Frontal cortex (tissue), 4 donors: ENCODE measurements at places on chromosomes 3 and 15.

DNA sequence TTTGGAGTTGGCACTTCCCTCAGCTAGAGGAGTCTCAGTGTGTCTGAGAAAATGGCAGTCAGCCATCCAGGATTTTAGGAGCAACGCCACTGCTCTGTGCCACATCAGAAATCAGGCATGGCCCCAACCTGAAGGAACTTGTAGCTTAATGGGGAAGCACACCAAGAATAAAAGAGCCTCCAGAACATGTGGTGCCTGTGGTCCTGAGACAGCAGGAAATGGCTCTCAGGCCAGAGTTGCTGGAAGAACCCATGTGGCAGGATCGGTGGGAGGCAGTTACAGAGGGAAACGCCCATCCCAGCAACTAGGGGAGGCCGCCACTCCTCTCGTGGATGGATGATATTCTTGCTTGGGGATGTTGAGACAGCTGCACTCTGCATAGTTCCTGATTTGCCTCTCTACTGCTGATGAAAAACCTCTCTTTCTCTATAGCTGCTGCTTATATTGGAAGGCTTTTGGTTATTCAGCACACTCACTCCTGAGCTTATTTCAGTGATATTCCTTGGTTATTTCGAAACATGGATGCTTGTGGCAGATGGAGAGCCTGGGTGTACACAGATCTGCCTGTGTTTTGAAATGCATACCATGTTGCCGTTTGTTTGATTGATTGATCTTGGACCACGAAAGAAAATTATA is 52.4 kb downstream of the KLHL25 start:
- no peak for DNase-seq

DNA sequence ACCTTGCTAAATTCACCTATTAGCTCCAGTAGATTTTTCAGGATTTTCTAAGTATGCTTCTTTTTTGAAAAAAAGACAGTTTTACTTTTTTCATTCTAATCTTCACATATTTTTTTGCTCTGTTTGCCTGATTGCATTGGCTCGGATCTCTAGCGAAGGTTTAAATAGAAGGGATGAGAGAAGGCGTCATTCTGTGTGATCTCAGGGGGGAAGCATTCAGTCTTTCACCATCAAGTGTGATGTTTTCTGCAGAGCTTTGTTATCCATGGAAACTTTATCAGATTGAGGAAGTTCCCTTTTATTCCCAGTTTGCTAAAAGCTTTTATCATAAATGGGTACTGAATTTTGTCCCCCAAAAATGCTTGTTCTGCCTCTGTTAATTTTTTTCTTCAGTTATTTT is 120.3 kb downstream of the LRRK1 start:
- DNase-seq, result no peak

DNA sequence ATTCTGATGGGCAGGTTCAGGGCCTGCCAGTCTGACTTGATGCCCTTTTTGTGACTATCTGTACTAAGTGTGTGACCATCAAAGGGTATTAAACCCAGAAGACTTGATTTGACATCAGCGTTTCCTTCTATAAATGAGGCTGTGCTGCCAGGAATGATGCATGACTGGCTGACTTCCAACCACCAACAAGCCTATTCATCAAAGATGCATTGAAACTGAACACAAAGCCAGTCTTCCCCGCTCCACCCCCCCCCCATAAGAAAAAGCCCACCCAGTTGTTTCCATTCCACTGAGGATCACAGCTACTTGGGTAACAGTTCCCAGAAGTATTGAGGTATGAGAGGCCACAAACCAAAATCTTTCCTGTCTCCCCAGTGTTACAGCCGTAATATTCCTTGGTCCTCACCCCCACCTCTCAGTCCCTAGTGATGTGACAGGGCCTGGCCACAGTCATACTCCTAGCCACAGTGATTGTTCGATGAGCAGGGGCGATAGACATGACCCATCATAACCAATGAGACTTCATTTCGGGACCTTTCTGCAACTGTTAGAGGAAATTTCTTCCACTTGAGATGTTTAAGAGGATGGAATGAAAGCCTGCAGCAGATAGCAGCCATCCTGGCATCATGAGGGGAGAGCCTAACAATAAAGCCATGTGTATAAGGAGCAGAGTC is 22.6 kb downstream of the SH3BP5 start:
- no peak for DNase-seq

DNA sequence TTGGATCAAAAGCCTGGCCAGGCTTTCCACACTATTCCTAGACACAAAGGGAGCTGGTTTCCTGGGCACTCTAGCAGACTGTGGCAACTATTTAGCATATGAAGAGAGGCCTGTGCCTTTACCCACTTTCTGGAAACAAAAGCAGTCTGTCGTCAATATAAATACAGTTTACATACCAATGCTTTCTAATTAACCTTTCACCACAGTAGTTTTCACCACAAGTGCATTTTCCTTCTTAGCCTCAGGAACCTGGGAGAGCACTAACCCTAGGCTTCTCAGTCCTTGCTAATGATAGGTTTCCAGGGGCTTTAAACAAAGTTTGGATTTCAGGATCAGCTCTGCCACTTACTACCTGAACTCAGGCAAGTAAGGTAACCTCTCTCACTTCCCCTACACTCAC is 499.1 kb downstream of the MAGI1 start:
- DNase-seq, result no peak

- no peak for DNase-seq
These were observed 953.8 kb upstream of the GBE1 start for GRCh38 chr3:82715091-82715856.

DNA sequence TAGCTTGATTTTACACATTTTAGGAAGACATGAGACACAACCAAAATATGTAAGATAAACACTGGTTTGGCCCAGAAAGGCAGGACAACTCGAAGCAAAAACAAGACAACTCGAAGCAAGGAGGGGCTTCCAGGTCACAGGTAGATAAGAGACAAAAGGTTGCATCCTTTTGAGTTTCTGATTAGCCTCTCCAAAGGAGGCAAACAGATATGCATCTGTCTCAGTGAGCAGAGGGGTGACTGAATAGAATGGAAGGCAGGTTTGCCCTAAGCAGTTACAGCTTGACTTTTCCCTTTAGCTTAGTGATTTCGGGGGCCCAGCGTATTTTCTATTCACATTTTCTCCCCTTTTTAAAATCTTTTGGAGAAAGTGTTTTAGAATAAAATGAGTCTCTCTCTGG is 74.7 kb downstream of the GLDN start:
- no peak for DNase-seq

DNA sequence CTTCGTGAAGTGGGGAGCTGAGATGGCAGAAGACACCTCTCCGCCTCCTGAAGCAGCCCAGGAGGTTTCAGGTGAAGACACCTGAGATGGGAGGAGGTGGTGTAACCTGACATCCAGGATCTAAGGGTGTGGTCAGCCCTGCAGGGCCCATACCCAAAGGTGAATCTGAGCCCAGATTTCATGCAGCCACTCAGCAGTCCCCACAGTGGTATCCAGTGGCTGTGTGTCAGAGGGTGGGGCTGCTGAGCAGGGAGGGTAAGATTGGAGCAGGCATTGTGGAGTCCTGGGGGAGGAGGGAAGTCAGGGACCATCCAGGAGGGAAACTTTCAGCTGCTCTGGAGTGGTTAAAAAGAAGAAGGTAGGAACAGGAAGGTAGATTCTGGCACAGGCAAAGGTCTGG is 46.0 kb upstream of the SMAD6 start:
- DNase-seq, result no peak
